ENCODE measurements at places on chromosomes 1 and 21. TPM values are rescaled to one million over a fixed set of nuclear protein-coding genes. Genes with fewer than 3 reads are reported as not detected.

SLC6A9 gene
- 17.3 TPM for polyA plus RNA-seq

EPHB2 gene
- 41.7 TPM for polyA plus RNA-seq

CELA2B gene
- polyA plus RNA-seq: not detected

ECM1 gene
- 122 TPM for polyA plus RNA-seq

OLFM3 gene
- polyA plus RNA-seq: not detected

PRXL2B gene
- polyA plus RNA-seq: 14.3 TPM

WNT3A gene
- polyA plus RNA-seq: not detected

REG4 gene
- not detected for polyA plus RNA-seq

HRNR gene
- polyA plus RNA-seq: not detected

SYT14 gene
- polyA plus RNA-seq: 3.7 TPM

CLCA1 gene
- polyA plus RNA-seq: not detected

LPAR3 gene
- polyA plus RNA-seq: 4.8 TPM
